Activated CD4-positive, alpha-beta T cell treated with anti-CD3 and anti-CD28 coated beads, Interleukin-2, amount 10 ng/mL, durations not matched to agents 7 days and 5 days (primary cell): ENCODE measurements at places on chromosomes 2 and 18. TPM values are rescaled to one million over a fixed set of nuclear protein-coding genes. Genes with fewer than 3 reads are reported as not detected.

DNA sequence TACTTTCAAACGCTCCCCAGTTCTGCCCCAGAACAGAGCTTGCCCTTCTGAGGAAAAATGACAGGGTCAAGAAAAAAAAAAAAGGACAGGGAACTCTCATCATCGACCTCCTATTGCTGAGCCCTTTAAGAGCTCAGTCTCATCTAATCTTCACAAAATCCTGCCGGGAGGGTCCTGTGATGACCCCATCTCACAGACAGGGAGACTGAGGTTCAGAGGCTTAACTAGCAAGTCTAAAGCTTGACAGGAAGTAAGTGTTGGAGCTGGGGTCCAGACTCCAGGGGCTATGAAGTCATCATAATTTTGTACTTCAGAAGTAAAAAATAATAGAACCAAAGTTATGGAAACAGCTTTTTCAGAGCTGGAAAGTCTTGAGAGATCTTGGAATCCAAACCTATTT lies 171.1 kb upstream of the MYCN start:
- no peak overlapping the region for H3K4me3 ChIP-seq
- no peaks in the 10 kb centered on the region for H3K4me1 ChIP-seq
- no peak for DNase-seq
- no peak overlapping the region for H3K27ac ChIP-seq

DNA sequence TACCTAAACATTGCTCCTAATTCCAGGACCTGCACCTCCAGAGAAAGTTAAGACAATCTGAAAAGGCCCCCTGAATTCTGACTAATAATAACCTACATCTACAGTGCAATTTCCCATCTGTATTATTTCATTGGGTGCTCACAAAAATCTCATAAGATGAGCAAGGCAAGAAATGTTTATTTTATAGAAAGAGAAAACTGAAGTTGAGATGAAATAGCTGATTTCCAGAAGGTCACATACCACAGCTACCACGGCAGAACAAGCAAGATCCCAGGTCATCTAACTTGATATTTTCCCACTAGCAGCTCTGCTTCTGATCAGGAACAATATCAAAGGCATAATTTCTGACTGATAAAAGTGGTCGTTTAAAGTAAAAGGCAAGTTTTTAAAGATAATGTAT lies 105.8 kb upstream of the COL5A2 start:
- H3K36me3 ChIP-seq = no peaks in the 10 kb centered on the region
- no peaks in the 10 kb centered on the region for H3K27me3 ChIP-seq
- no peak overlapping the region for H3K4me3 ChIP-seq
- no peak for DNase-seq
- peaks cover 4% of the 10 kb centered on the region for H3K4me1 ChIP-seq

GRCh38 chr2:170215021-170215420 lies 37.1 kb downstream of the MYO3B start:
- no peak overlapping the region for H3K27ac ChIP-seq
- DNase-seq = no peak
- no peaks in the 10 kb centered on the region for H3K36me3 ChIP-seq
- peaks cover 7% of the 10 kb centered on the region for H3K27me3 ChIP-seq

DNA sequence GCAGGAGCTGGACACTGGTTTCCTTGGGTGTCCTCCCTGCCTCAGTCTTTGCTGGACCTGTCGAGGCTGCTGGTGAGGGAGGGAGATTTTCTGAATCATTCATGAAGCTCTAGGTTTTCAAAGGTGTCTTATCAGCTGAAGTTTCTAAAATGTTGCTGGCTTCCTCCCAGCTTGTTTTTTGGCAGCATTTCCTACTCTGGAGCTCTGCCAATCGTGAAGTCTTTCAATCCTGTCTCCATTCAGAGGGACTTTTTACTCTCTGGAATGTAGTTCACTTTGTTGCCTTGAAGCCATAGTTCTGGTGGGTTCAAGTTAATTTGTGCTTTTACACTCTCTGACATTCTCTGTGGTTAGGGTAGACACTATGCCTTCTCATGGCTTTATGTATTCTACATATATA lies 23.9 kb downstream of the SNTG2 start:
- peak overlapping the region; percentile 19 for H3K4me3 ChIP-seq
- H3K36me3 ChIP-seq = peaks cover 3% of the 10 kb centered on the region
- H3K4me1 ChIP-seq = peaks cover 22% of the 10 kb centered on the region
- DNase-seq = no peak

DNA sequence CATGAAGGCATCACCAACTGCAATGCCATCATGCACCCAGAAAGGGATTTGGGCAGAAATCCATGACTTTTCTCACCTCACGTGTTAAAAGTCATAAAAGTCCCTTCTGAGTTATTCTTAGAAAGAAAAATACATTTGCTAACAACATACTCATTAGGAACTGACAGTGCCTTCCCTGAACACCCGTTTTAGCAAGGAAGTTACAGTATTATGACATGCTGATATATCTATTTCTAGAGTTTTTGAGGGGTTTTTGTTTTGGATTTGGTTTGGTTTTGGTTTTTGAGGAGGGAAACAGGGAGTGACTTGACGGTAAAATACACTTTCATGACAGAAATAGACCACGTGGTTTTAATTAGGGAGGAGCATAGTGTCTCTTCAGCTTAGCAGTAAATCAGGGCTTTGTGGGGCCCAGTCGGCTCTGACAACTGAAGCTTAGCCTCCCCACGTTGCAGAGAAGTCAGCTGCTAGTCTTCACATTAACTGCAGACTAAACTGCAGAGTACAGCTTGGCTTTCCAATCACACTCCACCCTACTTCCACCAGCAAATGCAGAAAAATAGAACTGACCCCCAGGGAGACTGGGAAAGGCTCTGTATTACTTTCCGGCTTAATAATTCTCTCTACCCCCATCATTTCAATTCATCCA lies 141.4 kb downstream of the FAM124B start:
- no peaks in the 10 kb centered on the region for H3K36me3 ChIP-seq
- no peak for DNase-seq
- H3K27ac ChIP-seq = no peak overlapping the region
- no peak overlapping the region for H3K4me3 ChIP-seq
- H3K4me1 ChIP-seq = peaks cover 4% of the 10 kb centered on the region
- peaks cover 16% of the 10 kb centered on the region for H3K27me3 ChIP-seq

GRCh38 chr2:234863043-234863934 lies 88.5 kb upstream of the SH3BP4 start:
- no peaks in the 10 kb centered on the region for H3K4me1 ChIP-seq
- H3K36me3 ChIP-seq = no peaks in the 10 kb centered on the region
- no peak overlapping the region for H3K27ac ChIP-seq
- no peak for DNase-seq

DNA sequence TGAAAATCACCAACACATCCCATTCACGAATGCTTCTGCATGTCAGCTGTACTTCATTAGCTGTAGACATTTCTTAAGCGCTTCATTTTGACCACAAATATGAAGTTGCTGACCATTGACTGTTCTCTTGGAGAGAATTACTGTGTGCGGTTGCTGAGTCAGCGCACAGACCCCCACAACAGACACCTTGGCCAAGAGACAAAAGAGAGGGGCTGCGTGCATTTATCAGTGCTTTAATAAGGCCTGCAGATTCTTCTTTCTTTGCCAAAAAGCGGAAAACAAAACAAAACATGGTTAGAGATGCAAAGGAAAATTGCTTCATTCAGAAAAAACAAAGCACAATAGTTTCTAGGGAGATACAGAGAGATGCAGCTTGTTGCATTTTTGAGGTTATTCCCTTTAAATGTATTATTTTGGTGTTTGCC lies 174.7 kb downstream of the ACKR3 start:
- peaks cover 11% of the 10 kb centered on the region for H3K27me3 ChIP-seq
- H3K4me3 ChIP-seq = no peak overlapping the region
- H3K27ac ChIP-seq = no peak overlapping the region
- DNase-seq = no peak

DNA sequence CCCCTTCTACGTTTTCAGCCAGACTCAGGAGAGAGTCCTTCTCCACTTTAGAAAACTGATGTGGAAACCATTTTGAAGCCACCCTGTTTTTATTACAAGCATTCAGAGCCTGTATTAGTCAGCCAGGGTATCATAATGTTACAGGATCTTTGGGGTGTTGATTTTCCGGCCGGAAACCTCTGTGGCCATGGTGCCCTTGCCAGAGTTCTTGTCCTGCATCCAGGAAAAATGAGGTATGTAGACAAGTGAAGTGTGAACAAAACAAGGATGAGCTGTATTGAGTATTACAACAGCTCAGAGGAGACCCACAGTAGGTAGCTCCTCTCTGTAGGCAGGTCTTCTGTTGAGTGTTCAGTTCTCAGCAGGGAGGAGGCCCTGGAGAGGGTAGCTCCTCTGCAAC lies 241.0 kb upstream of the COPS8 start:
- no peaks in the 10 kb centered on the region for H3K36me3 ChIP-seq
- H3K27me3 ChIP-seq = no peaks in the 10 kb centered on the region
- H3K4me3 ChIP-seq = no peak overlapping the region
- no peaks in the 10 kb centered on the region for H3K4me1 ChIP-seq
- H3K27ac ChIP-seq = no peak overlapping the region
- DNase-seq = no peak

- no peak overlapping the region for H3K27ac ChIP-seq
- no peak overlapping the region for H3K4me3 ChIP-seq
Measured at GRCh38 chr2:72090271-72090720, 57.4 kb downstream of the CYP26B1 start.

GRCh38 chr2:6370753-6371551 lies 494.8 kb downstream of the CMPK2 start:
- H3K4me1 ChIP-seq = no peaks in the 10 kb centered on the region
- no peak for DNase-seq
- H3K4me3 ChIP-seq = no peak overlapping the region
- no peaks in the 10 kb centered on the region for H3K27me3 ChIP-seq
- no peaks in the 10 kb centered on the region for H3K36me3 ChIP-seq
- no peak overlapping the region for H3K27ac ChIP-seq

GRCh38 chr18:62702259-62702658 lies 13.1 kb upstream of the PHLPP1 start:
- no peak for DNase-seq
- H3K36me3 ChIP-seq = no peaks in the 10 kb centered on the region
- peaks cover 13% of the 10 kb centered on the region for H3K27me3 ChIP-seq
- H3K4me3 ChIP-seq = no peak overlapping the region

GRCh38 chr2:127479219-127479825 lies 47.0 kb downstream of the IWS1 start:
- peaks cover 33% of the 10 kb centered on the region for H3K36me3 ChIP-seq
- H3K27me3 ChIP-seq = no peaks in the 10 kb centered on the region

DNA sequence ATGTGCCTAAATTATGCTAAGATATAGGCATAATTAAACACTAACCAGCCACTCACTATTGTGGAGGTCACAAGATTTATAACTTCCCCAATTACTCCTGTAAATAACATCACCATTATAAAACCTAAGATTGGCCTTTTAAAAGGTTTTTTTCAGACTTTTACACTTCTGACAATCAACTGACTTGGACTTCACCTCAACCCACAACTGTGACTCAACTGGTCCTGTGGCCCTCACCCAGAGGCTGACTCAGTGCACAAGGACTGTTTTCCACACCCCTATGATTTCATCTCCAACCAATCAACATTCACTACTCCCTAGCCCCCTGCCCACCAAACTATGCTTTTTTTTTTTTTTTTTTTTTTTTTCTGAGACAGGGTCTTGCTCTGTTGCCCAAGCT lies 11.6 kb downstream of the TTR start:
- no peaks in the 10 kb centered on the region for H3K4me1 ChIP-seq
- DNase-seq = no peak

DNA sequence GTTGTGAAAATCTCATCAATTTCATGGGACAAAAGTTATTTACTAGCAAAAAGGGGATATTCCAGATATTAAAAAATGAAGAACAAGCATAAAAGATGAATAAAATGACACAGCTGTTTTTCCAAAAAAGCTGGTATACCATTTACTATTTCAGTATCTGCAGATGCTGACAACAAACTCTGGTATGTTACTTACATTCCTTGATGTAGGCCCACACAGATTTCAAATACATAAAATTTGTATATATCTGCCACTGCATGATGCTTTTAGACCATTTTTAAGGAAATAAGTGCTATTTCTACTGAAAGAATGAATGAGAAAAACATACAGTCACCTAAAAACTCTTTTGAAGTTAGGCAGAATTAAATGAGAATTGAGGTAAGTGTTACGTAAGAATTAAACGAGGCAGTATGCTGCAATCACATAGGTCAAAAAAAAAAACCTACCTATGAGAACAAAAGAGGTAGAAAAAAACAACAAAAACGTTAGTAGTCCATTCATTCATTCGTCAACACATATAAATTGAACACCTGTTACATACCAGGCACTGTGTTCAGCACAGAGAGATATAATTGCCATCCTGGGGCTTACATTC lies 32.5 kb downstream of the ARL5A start:
- peaks cover 29% of the 10 kb centered on the region for H3K36me3 ChIP-seq
- no peak overlapping the region for H3K27ac ChIP-seq
- no peak for DNase-seq
- no peaks in the 10 kb centered on the region for H3K27me3 ChIP-seq
- peaks cover 1% of the 10 kb centered on the region for H3K4me1 ChIP-seq

DNA sequence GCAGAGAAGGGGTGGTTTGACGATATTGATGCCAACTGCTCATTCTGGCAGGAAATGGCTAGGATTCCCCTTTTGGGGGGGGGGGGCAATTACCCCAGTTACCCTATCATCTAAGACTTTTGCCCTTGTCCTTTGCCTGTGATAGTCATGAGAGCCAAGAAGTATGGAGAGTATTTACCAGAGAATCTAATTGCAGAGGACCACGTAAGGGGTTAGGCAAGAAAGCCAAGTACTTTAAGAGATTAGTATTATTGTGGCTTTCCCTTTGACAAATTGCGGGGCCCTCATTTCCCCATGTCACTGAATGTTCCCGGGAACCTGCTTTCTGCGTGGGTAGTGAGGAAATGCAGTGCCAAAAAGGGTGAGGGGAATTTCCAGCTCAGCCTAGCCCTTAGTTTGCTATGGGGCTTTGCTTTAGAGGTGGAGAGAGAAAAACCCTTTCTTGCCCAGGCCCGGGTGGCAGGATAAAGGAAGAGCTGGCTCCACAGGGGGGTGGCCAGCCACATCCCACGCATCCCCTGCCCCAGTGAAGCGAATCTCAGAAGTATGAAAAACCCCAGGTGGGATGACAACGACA lies 1.5 kb downstream of the AQP4 start:
- no peaks in the 10 kb centered on the region for H3K4me1 ChIP-seq
- peaks cover 28% of the 10 kb centered on the region for H3K27me3 ChIP-seq
- no peak overlapping the region for H3K27ac ChIP-seq

- H3K4me3 ChIP-seq = no peak overlapping the region
- H3K4me1 ChIP-seq = peaks cover 16% of the 10 kb centered on the region
- no peaks in the 10 kb centered on the region for H3K27me3 ChIP-seq
- H3K27ac ChIP-seq = no peak overlapping the region
- peaks cover 32% of the 10 kb centered on the region for H3K36me3 ChIP-seq
Measured at GRCh38 chr2:33488715-33489540, 12.5 kb downstream of the RASGRP3 start.

SOWAHC gene
- total RNA-seq = 0.25 TPM

CPO gene
- total RNA-seq = not detected

CLEC4F gene
- not detected for total RNA-seq

B4GALT6 gene
- 2.0 TPM for total RNA-seq

ANKRD23 gene
- total RNA-seq = 17.3 TPM

ELOA2 gene
- total RNA-seq = not detected

RUFY4 gene
- 2.1 TPM for total RNA-seq

IL36A gene
- total RNA-seq = not detected

GCKR gene
- not detected for total RNA-seq

LYG1 gene
- total RNA-seq = 1.3 TPM

CYP27A1 gene
- 0.22 TPM for total RNA-seq
